ENCODE measurements at places on chromosomes 3 and 15.

DNA sequence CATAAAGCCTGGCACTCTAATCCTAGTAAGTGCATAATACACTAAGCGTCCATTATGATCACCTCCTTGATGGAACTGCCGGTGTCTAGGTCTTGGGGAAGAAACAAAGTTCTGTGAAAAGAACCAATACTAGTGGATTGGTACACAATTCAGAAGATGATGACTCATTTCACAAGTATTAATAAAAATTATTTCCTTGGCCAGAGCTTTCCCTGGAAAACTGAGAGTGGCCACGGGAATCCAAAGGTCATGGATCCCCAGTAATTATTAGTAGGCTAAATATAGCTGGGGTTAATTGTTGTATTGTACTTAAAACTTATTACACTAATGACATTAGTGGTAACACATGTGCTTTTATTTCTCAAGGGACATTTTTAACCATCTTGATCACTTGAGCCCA is 808.0 kb upstream of the NR2F2 start:
- peak; percentile 28 for DNase-seq

DNA sequence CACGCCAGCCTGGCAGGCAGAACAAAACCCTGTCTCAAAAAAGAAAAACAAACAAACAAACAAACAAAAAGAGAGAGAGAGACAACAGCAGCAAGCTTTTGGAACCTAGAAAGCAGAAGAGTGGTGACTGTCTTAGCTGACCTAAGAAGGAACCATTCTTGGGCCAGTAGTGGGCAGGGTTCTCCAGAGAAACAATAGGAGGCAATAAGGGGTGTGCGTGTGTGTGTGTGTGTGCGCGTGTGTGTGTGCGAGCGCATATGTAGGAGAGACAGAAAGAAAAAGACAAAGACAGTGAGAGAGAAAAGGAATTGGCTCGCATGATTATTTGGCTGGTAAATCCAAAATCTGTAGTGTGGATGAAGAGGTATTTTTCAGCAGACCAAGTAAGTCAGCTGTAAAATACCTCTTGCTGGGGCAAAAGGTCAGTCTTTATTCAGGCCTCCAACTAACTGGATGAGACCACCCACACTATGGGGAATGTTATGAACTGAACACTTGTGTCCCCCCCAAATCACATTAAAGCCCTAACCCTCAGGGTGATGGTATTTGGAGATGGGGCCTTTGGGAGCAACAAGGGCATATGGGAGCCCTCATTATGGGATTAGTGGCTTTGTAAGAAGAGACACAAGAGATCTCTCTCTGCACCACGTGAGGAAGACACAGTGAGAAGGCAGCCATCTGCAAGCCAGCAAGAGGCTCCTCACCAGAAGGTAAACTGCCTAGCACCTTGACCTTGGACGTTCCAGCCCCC is 15.1 kb upstream of the BLM start:
- DNase-seq = no peak

- no peak for DNase-seq
These were observed 277.9 kb upstream of the NR2F2 start for GRCh38 chr15:96052572-96053030.

DNA sequence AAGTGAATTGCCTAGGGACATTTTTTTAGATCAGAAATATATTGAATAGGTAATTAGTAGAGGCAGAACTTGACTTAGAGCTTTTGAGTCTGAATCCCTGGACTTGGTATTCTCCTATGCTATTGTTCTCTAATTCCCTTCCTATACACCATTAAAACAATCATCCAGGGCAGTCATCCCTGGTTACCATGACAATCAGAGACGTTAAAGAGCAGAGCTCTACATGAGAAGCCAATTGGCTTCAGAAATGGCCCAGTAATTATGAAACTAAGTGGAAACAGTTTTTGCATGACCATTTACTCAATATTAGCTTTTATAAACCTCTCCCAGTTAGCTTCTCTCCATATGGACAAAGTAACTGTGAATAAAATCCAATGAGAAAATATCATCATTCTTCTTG is 182.1 kb upstream of the TP63 start:
- no peak for DNase-seq

DNA sequence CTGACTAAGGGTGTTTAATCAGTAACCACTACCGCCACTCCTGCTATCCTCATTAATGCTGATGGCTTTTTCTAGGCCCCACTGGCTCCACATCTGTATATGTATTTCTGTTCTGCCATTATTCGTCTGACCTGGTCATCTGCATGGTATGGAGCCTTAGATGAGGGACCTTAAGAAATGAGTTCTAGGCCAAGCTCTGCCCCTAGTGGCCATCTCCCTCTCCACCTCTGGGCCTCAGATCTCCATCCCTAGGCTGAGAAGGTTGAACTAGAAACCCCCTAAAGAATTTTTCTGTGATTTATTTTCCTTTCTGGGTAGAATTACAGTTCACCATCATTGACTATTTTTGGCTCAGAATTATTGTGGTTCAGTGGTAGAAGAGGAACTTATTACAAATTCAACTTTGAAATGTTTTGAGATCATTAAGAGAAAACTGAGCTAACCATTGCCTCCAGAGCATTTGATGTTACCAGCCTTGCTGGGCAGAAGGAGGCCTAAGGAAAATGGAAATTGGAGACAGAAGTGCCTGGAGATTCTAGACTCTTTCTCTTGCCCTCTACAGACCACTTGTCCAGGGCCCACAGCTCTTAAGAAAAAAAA is 325.2 kb upstream of the NR2E3 start:
- DNase-seq = no peak

- peak; percentile 85 for DNase-seq
These were observed 198.1 kb downstream of the MBNL1 start for GRCh38 chr3:152466784-152467183.

GRCh38 chr3:124993466-124993865 is 58.9 kb upstream of the MUC13 start:
- peak; percentile 43 for DNase-seq

GRCh38 chr3:121431726-121432517 is 113.9 kb downstream of the POLQ start:
- DNase-seq = peak; percentile 34

GRCh38 chr3:36317915-36318314 is 62.4 kb upstream of the STAC start:
- DNase-seq = no peak

DNA sequence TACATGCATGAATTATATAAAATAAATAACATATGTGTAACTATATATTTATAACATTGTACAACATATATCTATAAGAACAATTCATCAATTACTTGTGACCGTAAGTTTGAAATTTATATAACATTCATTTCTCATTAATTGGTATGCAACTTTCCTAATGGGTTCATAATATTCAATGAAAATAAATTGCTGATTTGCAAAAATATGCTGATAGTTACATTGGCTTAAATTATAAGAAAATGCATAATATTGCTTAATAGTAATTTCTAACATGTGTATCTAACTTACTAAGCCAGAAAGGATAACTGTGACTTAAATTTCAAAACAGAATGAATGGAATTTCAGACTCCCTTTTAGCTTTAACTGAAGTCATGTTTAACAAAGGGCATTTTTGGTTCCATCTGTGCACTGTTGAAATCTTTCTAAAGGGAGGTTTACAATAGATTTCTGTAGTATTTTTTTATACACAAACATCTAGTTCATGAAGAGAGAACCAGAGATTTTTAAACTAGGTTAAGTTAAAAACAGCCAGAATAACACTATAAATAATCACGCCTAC is 310.9 kb downstream of the TBC1D5 start:
- DNase-seq = peak; percentile 9

DNA sequence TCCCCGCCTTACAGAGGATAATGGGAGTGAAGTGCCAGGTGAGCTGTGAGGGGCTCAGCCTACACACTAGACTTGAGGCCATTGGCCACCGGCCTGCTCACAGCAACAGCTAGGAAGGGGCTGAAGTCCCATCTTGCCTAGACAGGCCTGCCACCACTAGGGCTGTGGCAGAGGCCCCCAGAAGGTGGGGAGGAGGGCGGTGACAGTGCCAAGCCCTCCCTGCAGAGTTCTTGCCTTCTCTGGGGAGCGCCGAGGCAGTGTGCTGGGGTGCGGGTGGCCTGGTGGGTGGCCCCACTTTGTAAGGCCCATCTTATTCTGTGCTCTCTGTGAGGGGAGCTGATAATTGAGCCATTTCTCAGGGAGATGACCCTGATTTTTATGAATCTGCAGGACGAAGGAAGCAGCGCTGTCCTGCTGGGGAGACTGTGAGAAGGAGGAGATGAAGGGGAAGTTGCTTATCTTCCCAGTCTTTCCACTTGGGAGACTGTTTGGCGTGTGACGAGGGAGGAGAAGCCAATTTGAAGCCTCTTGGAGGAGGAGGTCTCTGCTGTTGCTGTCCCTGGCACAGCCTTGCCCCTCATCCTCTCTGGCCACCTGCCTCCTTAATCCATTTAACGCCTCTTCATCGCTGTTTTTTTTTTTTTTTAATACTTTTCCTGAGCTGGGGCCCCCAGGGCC is 104.3 kb downstream of the LINGO1 start:
- DNase-seq = no peak

DNA sequence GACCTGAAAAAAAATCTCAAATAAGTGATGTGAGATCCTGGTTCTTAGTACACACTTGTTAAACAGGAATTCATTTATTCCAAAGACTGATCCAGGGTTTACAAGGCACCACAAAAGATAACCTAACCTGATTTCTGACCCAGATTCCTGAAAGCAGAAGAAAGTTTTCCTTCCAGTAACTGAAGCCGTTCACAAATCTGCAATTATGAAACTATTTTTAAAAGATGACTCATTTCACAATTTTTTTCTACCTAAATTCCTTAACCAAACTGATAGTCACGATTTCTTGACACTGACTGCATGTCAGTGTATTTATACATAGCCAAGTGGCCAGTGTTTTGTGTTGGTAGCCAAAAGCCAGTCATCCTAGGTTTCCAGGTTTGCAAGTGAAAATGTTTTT is 17.1 kb downstream of the SLC9A9 start:
- DNase-seq = peak; percentile 50

- no peak for DNase-seq
These were observed 38.5 kb downstream of the EPHB1 start for GRCh38 chr3:134833453-134834163.

DNA sequence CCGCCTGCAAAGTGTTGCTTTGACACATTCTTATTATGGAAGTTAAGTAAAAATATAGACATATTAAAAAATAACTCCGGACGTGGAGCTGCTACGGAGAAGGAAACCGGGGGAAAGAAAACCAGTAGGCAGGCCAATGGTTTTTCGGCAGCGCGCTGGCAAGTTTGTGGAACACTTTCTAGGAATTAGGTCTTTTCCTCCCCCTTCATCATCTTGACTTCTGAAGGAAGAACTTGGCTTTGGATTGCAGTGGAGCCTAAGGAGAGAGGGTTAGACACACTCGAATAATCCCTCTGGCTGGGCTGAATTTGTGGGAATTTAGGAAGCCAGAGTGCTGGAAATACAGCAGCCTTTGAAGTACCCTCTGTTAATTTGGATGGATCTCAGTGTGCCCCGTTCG is 317 bp downstream of the ROBO2 start:
- no peak for DNase-seq

DNA sequence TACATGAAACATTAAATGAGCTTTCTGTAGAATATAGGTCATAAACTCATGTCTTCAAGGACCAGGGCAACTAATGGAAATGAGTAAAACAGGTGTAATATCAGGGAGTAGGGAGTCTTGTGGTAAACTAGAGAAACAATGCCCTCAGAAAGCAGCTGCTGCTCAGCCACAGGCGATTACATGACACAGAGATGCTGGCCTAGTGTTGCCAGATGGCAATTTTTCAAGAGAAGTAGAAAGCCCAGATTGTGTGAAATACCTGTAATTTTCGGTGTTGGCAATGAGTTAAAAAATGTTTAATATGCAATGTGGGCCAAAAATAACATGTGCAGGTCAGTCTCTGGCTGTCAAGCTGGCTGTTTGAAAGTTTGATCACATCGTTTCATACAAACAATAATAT is 23.4 kb downstream of the NCEH1 start:
- no peak for DNase-seq

DNA sequence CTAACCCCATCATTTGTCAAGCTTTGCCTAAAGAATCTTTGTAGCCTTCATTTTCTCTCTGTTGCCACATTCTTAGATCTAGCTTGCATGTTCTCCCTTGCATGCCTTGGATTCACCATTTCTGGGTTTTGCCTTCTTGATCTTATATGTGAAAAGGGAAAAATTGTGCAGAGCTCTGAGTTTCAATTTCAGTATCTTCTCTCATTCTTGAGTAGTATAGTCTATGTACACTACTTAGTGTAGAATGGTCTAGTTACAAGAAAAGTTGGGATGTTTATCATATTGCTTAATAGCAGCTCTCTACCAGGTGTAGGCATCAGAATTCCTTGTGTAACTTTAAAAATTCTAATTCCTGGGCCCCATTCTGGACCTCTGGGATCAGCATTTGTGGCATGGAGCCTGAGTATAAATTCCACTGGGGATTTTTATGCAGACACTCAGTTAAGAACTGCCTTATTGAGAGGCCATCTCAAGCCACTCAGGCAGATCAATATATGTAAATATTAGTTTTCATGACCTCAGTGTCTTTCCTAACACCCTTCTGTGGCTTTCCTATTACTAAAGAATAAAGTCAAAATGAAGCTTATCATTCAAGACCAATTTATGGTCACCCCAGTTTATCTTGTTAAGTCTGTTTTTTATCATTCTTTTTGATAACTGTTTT is 23.4 kb downstream of the GTF2E1 start:
- no peak for DNase-seq

DNA sequence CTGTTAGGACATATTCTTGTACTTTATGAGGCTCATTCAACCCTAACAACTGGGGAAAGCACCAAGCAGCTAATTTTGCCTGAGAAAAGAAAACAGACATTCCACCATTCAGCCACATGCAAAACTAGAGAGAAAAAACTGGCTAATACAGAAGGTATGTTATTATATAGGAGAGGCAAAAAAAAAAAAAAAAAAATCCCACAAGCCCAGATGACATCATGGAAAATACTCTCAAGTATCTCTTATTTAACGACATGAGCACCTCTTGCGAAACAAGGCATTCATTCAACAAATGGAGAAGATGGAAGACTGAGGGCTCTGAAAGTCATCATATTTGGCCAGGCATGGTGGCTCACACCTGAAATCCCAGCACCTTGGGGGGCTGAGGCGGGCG is 61.5 kb downstream of the PRICKLE2 start:
- peak; percentile 89 for DNase-seq

DNA sequence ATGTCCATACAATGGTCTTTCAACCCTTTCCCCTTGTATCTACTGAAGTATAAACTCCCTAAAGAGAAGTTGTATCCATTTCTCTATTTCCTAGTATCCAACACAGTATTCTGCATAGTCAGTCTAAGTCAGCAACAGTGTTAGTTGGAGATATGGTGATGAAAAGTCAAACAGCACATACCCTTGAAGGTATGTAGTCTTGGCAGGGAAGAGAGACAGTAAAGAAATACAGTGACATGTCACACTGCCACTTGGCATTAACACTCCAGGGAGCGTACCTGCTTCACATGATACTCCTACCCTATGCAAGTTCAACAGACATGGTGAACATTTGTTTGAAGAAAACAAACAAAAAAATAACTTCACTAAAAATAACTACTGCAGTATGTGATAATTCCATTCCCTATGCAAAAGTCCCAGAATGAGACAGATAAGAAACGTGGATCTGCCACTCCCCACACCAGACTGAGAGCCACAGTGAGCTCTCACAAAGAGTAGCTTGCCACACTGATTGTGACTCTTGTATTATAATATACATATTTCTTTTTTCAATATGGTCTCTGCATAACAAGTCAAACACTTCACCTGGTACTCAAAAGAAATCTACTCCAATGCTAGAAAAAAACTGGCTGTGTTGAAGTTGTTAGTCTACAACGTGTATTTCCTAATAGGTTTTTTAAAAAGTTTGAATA is 5.9 kb downstream of the PDCD10 start:
- no peak for DNase-seq
